ENCODE measurements at places on chromosomes 4 and X.

- no peak for DNase-seq
These were observed 7.8 kb downstream of the TAFAZZIN start for GRCh38 chrX:154419189-154419588.

DNA sequence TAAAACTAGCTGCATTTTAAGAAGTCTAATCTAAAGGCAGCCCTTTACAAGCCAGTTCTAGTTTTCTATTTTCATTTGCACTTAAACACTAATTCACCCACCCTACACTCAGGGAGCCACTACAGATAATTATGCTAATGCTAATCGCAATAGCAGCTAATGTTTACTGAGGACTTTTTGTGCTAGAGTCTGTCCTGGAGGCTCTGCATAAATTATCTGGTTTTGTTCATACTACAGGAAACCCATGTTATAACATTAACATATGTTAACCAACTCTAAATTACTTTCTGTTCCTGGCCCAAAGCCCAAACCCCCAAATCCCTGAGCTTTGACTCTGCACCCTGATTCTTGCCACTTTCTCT, 480 bp upstream of the RADX start:
- no peak for DNase-seq

DNA sequence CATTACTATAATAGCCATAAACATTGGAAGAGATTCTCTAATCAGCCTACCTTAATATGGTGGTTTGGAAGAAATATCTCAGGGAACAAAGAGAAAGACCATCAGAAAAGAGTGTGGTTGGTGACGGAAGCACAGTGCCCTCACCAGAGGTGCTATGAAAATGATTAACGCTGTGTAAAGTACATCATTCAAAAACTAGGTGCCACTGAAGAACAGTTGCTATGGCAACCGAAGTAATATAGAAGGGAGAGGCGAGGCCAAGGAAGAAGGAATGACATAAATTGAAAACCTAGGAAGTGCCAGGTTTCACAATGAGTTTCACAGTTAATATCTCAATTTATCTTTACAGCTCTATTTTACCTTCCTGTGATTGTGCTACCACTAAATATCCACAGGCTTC, 57.0 kb upstream of the ARSJ start:
- no peak for DNase-seq

DNA sequence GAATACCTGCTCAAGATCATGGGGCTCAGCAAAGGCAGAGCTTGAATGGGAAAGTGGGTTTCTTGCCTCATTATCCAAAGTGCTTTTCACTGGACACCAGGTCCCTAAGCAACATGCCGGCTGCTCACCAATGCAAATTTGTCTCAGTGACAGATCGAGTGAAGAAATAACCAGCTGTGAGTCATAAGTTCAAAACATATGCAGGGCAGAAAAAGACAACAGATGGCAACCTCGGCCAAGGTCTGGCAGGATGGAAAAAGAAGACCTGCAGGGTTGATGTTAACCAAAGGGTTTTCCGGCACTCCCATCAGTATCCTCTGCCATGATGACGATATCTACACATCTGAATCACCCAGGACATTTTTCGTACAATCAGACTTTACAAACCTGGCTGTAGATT, 124.1 kb downstream of the AFAP1 start:
- no peak for DNase-seq

DNA sequence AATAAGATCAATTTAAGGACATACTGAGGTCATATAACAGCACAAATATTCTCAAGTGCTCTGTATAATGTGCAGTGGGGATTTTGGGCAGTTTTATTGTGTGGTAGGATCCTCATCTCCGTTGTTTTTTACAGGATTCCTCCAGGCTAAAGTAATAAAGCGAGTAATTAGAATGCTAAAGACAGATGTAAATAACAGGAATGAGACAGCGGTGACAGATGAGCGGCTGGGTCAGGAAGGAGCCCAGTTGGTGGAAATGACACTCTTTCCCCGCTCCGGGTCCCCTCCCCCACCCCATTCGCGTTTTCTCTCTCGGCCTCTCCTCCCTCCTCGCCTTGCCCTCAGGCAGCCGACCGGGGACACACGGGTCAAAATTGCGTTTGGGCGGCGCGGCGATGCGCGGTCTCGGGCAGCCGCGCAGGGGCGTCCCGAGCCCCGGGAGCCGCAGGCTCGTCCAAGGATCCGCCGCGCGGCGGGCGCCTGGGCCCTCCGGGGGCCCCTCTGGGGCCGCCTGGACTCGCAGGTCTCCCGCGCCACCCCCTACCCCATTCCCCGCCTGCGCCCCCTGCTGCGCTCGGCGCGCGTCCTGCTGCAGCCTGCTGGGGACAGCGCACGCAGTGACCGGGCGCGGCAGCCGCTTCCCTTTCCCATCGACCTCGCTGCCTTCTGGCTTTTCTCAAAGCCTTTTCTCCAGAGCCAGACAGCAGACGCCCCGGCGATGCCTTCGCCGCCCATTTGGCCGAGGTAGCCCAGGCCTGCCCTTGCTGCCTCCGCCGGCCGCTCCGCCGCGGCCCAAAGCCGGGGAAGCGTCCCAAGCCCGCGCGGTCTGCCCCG, 16.2 kb downstream of the POU4F2 start:
- no peak for DNase-seq

DNA sequence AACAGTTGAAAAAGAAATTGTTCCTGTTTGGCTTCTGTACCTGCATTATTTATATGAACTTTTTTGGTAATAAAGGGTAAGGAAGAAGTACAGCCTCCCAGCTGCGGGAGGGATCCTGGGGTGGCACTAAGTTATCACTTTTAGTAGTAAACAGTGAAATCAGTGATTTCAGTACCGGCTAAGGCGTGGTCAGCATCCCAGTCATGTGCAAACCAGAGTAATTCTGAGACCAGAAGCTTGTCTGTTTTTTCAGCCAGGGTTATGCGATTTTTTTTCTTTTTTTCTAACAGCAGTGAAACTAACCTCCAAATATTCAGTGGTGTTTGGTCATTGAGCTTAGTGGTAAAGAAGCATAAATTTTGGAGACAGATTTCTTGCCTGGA, 3.3 kb downstream of the EGF start:
- no peak for DNase-seq

DNA sequence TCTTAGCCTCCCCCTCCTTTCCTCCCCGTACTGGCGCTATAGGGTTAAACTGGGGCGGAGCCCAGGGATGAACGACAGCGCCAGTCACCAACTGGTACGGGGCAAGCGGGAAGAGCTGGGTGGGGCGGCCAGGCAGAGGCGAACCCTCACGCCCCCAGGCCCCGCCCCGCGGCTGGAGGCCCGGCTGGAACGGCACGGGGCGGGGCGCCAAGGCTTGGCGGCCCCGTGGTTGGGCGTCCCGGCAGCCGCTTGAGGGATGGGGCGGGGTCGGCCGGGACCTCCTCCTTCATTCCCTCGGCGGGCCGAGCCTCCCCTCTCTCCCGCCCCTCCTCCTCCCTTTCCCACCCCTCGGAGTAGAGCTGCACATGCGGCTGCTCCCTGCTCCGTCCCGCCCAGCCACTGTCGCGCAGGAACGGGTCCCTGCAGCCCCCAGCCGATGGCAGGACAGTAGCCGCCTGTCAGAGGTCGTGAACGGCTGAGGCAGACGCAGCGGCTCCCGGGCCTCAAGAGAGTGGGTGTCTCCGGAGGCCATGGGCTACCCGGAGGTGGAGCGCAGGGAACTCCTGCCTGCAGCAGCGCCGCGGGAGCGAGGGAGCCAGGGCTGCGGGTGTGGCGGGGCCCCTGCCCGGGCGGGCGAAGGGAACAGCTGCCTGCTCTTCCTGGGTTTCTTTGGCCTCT, at the start of gene EDA:
TSS of gene EDA (plus strand) at position 335 of the 678 bp plus-strand sequence.
- DNase-seq = peak; percentile 77

DNA sequence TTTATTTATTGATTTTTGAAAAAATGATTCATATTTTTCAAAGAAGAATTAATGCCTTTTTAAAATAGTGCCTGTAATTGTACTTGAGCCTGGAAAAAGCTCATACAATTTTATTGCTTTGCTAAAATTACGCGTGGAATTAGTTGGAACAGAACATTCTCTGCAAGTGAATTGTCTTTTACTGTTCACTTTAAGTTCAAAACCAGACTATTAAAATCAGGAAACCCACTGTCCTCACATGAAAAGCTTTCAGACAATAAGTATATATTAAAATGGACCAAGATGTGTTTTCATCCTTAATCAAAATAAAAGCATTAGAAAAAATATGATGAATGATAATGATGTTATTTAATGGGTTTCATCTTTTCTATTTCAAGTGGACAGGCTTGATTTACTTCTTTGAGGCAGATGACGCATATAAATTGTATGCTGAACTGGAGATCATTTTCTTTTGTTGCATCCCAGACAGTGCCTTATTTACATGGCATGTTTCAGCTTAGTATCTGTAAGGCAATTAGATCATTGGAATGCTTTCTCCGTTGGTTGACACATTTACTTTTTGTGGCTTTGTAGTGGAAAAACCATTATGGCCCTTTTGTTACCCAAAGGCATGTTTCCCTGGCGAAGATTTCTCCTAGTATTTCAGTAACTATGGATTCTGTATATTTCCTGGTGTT, 299.0 kb upstream of the MAGEC2 start:
- DNase-seq = no peak

DNA sequence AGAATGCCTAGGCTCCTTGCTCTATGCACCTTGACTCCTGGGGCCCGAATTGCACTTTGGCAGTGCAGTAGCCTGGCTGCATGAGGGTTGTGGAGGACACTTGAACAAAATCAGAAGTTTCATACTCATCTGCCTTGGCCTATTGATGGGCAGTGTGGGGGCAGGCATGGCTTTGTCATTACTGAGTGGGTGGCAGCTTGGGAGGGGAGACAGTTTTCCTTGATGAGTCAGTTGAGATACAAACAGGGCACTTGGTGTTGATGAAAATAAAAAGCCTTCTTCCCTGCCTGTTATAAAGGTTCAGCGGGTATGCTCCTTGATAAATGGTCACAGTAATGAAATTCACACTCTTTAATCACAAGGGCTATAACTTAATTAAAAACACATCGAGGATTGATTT, 126.8 kb upstream of the MAMLD1 start:
- DNase-seq = no peak
